ENCODE measurements at places on chromosomes 3 and 15. TPM values are rescaled to one million over a fixed set of nuclear protein-coding genes. Genes with fewer than 3 reads are reported as not detected.

Gene IL5RA
- not detected for total RNA-seq

Gene AP3B2
- 12.5 TPM for total RNA-seq

Gene ZNF621
- 28.0 TPM for total RNA-seq

Gene OCA2
- total RNA-seq: 0.73 TPM

Gene RTP3
- not detected for total RNA-seq

Gene SLC9C1
- total RNA-seq: 0.13 TPM

All from ureter (tissue), 1 donor.